ENCODE measurements at places on chromosomes 2 and 18. TPM values are rescaled to one million over a fixed set of nuclear protein-coding genes. Genes with fewer than 3 reads are reported as not detected.

The ATOH8 gene
- 4.6 TPM for total RNA-seq

- no peak for DNase-seq
Observed at GRCh38 chr2:63903003-63903402, 61.3 kb downstream of the UGP2 start.

DNA sequence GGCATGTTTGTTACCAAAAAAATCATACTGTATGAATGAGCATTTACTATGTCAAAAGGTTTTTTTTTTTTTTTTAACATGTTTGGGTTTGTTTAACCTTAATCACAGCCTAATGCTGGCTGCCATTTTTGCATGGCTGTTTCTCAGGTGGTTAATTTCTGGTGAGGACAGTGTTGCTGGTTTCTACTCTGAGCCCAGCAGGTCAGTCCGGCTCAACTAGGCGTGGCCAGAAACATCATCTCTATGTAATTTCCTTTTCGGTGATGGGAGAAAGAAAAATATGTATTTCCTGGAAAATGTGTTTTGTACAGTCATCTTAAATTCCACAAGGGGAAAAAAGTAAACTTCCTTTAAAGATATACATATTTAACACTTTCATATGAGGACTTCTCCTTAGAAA, 24.9 kb upstream of the BZW1 start:
- DNase-seq: no peak

DNA sequence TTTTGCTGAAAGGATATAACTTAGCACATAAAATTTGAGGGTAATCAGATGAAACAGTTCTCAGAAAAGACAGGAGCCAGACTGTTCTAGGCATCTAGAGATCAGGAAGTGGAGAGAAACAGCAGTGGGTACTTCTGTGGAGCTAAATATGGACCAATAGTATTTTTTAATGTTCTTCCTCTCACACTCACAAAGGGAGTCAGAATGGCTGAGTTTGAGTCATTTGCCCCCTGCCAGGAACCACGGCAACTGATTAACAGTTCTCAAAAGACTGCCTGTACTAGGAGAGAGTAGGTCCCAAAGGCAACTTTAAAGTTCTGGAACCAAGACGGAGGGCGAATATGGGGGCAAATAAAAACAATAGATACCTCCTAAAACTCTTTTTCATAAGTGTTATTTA, 107.5 kb downstream of the GULP1 start:
- DNase-seq: no peak

- DNase-seq: peak; percentile 58
Observed at GRCh38 chr18:79400091-79400590, 4.4 kb downstream of the NFATC1 start.

The ARHGAP25 gene
- 3.7 TPM for total RNA-seq

The SKOR2 gene
- total RNA-seq: not detected

The DUSP19 gene
- total RNA-seq: 2.4 TPM

The KCNJ3 gene
- total RNA-seq: 0.70 TPM

- no peak for DNase-seq
Observed at GRCh38 chr2:180145163-180145562, 138.1 kb upstream of the CWC22 start.

The C1GALT1C1L gene
- not detected for total RNA-seq

The MAP4K3 gene
- 30.0 TPM for total RNA-seq

The ANKRD30BL gene
- total RNA-seq: not detected

The DPP4 gene
- 30.1 TPM for total RNA-seq

The DPYSL5 gene
- 0.11 TPM for total RNA-seq

DNA sequence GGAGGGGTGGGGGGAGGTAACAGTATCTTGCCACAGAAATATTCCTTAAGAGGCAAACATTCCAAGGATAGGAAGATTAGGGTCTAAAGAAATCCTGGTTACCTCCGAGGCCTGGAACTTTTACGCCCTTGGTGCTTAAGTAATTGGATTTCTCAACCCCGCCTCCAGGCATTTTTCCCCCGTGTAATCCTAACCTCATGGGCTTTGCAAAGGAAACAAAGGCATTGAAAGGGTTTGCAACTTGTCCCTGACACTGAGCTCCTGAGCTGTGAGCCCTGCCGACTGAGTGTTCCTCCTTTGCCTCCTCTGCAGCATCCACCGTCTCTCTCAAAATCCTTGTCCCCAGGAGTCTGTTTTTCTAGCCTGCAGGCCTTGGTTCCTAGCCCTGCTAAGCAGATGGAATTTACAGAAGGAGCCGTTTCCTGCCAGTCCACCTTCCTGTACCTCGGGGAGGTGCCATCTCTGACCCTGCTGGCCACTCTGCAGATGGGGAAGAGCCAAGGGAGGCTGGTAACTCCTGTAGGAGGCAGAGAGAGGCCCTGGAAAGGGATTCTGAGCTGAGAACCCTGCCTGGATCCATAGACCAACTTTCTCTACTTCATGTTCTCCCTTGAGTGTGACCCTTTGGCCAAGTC, 24.2 kb downstream of the TET3 start:
- DNase-seq: no peak

The SCN3A gene
- 0.43 TPM for total RNA-seq

- no peak for DNase-seq
Observed at GRCh38 chr2:168731002-168731401, 71.4 kb upstream of the NOSTRIN start.

DNA sequence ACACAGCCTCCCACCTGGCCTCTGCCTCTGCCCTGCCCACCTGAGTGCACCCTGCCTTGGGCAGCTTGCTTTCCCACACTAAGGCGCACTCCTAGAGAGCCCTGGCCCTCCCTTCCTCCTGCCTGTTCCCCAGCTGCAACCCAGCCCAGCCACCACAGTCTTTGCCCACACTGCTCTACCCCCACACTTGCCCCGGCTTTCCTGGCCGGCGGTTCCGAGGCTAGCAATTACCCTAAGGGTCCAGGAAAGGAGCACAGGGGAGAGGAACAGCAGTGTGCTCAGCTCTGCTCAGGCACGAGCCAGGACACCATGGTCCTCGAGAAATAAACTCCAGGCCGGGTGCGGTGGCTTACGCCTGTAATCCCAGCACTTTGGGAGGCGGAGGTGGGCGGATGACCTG, 237.8 kb upstream of the RAB6C start:
- DNase-seq: no peak

GRCh38 chr2:230722207-230722885, 9.7 kb downstream of the CAB39 start:
- no peak for DNase-seq

The MAP3K19 gene
- total RNA-seq: not detected

The MYO1B gene
- 63.2 TPM for total RNA-seq

The SAG gene
- not detected for total RNA-seq

The LIMS4 gene
- 1.1 TPM for total RNA-seq

- DNase-seq: no peak
Observed at GRCh38 chr2:25821225-25822056, 56.8 kb downstream of the ASXL2 start.

The SLC9A4 gene
- total RNA-seq: 0.34 TPM

The B3GNT7 gene
- total RNA-seq: 461 TPM

The POU3F3 gene
- 0.15 TPM for total RNA-seq

GRCh38 chr2:235689427-235689853, 195.6 kb downstream of the AGAP1 start:
- peak; percentile 68 for DNase-seq

Measured in left colon (tissue), 2 donors.